Hematopoietic multipotent progenitor cell treated with erythropoietin and hydrocortisone succinate and interleukin-3 and kit ligand, for 15 days (in vitro differentiated cells): ENCODE measurements at places on chromosomes 1 and 21.
A peak's percentile ranks its signal among the peaks of the same experiment; 100 is the strongest.

DNA sequence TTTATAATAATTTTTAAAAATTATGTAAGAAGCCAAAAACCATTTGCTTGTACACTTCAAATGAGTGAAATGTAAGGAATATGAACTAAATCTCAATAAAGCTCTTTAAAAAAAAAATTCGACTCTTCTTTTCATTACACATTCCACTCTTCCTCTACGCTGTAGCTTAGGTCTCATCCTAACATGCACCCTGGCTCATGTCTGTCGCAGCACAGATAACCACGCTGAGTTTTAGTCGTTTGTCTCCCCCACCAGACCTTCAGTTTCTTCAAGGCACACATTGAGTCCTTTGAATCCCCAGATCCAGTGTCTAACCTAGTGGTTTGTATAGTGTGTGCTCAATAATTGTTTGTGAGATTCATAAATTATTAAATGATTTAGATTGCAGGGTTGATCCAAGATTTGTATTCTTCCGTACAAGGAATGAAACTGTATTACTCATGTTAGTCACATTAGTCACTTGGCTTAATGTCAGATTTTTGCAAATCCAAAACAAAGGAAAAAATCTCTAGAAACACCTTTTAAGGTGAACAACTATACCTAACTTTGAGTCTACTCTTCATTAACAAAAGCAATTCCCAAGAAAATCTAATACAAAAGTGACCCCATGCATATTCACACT lies 57.3 kb downstream of the SLC25A24 start:
- no peak for DNase-seq

DNA sequence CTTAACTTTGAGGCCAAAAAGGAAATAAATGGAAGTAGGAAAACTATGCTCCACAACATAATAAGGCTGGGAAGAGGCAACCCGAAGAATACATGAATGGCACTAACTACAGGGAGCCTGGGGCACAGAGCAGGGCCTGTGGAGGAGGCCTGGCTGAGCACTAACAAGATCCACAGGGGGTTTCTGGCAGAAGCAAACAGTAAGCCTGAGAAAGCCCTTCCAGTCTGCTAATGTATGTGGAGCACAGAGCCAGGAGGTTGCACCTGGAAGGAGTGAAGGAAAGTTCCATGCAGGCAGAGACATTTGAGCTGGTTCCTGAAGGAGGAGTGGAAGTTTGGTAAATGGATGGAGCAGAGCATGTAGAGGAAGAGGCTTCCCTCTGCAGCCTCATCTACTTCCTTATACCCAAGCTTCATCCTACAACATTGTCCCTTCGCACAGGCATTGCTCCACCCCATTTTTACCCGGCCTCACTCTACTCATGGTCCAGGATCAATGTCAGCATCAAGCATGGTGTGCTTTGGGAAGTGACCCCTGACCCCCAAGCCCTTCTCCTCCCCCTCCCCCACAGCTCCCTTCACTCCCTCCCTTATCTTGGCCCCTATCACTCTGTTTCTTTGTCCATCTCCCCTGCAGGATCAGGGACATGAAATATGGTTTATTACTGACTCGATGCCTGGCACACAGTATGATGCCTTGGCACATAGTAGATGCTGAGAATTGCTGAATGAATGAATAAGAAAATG lies 23.3 kb downstream of the SHISA4 start:
- DNase-seq, result no peak

GRCh38 chr1:172551279-172551678 lies 18.3 kb downstream of the SUCO start:
- no peak for DNase-seq

DNA sequence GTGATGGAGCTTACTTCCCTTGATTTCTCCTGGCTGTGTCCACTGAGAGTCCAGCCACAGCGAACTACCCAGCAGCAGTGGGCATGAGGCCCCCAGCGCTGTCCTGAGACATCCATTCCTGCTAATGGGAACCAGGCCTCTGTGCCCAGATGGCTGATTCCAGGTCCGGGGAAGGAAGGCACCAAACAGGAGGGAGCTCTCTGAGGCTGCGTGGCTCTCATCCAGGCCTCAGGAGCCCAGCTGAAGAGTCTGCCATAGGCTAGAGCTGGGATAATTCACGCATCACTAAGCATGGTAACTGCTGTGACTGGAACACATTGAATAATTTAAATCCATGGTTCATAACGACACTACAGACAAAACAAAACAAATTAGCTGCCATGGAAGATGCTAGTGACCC lies 24.7 kb upstream of the LRRC47 start:
- DNase-seq, result no peak

- DNase-seq, result no peak
Measured at GRCh38 chr1:119225831-119226230, 85.4 kb upstream of the WARS2 start.

DNA sequence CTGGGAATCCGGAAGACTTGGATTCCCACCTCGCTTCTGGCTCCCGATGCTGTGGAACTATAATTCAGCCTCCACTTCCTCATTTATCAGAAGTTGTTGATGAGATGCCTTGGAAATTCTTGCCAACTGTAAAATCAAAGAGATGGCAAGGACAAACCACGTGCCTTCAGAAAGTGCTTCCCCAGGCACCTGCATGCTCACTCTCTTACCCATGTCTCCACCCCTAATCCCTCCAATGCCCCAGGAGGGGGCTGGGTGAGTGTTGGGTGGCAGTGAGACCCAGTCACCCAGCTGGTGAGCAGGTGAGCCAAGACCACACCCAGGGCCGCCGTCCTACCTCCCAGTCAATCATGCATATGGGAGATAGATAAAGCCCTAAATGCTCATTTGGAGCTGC lies 160.8 kb downstream of the PSMG1 start:
- DNase-seq, result no peak

DNA sequence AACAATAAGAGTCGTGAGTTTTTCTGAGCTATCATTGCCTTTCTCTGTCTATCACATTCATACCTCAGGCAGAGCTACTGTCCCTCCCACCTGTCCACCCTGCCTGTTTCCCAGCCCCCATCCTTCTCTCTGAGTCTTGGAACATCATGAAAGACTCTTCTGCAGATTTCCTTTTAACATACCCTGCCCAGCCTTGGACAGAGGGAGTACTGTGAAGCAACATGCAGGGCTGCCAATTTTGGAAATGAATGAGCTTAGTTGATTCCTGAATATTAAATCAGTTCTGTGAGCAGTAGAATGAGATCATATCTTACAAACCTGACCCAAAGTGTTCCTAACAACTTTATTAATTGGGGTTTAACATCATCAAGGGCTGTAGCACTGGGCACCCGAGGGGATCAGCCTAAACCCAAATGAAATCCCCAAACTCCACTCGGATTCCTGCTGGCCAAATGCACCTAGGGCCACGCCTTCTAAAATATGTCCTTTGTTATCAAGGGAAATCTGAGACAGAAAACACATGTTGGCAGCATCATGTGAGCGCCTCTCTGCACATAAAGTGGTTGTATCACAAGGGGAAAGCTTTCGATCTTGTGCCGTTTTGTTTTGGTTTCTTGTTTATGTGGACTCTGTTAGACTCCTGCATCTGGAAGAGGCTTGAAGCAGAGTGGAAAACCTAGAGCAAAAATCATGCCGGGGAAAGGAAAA lies 357.6 kb downstream of the KIF26B start:
- no peak for DNase-seq

GRCh38 chr1:214362188-214362882 lies 81.4 kb downstream of the SMYD2 start:
- DNase-seq, result no peak

GRCh38 chr1:198153804-198154203 lies 3.0 kb upstream of the NEK7 start:
- no peak for DNase-seq

- DNase-seq, result no peak
Measured at GRCh38 chr21:38817371-38818324, 11.9 kb downstream of the ETS2 start.

DNA sequence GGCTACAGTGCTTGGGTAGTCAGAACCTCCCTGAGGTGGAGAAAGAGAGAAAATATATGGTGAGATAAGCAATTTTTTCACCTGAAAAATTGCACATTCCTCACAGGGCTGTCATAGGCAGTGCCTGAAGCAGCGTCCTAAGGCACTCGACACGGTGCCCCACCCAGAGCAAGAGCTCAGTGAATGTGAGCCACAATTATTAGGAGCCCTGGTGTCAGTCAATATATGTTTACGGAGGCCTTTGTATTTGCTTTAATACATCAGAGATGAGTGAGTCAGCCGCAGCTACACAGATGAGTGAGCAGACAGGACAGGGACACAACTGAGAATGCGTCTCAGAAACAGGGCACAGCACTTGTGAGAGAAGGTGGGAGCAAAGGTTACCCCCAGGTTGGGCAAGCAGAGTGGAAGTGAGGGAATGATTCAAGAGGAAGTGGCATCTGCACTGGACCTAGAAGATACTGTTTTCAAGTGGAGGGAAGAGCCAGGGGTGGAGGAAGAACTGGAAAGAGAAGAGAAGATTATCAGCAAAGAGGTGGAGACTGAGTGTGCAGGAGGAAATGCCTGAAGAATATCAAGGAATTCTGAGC lies 5.2 kb upstream of the PIGC start:
- DNase-seq, result peak; percentile 44

DNA sequence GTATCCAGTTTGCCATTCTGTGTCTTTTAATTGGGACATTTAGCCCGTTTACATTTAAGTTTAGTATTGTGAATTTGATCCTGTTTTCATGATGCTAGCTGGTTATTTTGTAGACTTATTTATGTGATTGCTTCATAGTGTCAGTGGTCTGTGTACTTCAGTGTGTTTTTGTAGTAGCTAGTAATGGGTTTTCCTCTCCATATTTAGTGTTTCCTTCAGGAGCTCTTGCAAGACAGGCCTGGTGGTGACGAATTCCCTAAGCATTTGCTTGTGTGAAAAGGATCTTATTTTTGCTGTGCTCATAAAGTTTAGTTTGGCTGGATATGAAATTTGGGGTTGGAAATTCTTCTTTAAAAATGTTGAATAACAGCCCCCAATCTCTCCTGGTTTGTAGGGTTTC lies 69.2 kb upstream of the PDC start:
- no peak for DNase-seq

- no peak for DNase-seq
Measured at GRCh38 chr1:245389873-245390272, 235.1 kb downstream of the KIF26B start.

- no peak for DNase-seq
Measured at GRCh38 chr21:37842163-37842919, 73.9 kb downstream of the KCNJ6 start.

DNA sequence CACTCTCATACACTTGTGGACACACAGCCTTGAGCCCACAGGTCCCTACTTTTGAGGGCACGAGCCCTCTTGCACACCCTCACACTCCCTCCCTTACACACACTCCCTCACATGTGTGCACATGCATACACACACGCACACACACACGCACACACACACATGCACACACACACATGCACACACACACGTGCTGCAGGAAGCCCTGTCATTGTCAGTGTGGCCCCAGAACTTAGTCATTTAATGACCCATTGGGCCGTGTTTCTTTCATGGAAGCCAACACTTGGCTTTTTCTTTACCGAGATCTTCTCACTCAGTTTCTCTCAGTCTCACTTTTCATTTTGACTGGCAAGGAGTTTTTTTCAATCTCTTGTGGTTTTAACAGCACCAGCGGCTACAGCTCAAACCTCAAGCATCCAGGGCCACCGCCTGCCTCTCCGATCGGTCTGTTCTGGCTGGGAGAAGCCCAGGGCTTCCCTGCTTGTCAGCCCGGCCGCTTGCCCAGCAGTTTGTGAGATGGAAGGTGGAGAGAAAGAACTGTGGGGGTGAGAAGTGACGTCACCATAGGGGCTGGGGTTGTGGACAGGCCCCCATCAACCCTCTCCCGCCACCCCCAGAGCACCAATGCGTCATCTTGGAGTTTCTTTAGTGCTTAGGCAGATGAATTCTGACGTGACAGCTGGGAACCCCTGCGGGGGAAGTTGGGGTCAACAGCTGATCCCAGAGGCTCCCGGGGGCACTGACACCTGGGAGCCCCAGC lies 15.8 kb upstream of the TNFRSF8 start:
- DNase-seq, result no peak

DNA sequence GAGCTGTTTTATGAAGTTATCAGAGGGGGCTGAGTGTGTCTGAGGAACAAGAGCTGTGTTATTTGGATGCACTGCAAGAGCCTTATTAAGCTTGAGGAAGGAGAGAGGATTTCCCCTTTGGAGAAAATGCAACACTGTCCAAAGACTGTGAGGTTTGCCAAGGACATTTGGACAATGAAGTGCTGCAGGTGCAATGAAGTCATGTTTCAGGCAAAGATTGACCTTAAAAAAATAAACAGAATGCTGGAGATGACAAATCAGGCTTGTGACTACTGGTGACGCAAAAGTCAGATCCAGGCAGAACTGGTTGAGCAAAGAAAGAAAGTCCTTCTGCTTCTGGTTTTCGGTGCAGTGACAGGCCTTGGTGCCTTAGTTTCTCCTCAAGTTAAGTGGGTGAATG lies 125.2 kb upstream of the KIAA0040 start:
- DNase-seq, result no peak

- no peak for DNase-seq
Measured at GRCh38 chr1:38000529-38001455, 4.5 kb downstream of the FHL3 start.

- DNase-seq, result no peak
Measured at GRCh38 chr1:198141668-198142351, 15.0 kb upstream of the NEK7 start.

DNA sequence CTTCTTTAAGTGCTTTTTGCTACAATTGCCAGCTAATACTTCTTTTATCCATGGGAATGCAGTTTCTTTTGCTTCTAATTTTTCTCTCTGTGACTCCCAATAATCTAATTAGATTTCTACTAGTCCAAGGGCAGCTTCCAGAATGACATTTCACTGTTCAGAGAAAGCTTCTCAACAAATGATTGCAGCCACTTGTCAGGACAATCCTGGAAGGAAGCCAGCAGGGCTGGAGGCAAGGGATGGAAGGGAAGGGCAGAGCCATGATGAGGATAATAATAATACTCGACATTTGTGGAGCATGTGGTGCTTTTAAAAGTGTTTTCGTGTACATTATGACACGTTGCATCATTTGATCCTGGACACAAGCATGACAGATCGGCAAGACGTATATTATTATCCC lies 19.4 kb downstream of the F11R start:
- no peak for DNase-seq

DNA sequence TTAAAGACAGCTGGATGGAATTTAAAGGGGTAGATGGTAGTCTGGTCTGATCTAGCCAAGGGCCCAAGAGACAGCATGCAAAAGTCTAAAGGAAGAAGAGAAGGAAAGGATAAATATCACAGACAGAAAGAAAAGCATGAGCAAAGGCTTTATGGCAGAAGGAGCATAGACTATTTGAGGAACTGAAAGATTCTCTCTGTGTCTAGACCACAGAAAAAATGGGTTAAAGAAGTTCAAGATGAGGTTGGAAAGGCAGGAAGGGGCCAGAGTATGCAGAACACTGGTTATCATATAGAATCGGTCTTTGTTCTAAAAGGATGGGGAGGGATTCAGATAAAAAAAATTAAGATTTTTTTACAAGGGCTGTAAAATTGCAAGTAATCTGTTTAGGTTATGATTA lies 136.8 kb upstream of the SGIP1 start:
- DNase-seq, result no peak

DNA sequence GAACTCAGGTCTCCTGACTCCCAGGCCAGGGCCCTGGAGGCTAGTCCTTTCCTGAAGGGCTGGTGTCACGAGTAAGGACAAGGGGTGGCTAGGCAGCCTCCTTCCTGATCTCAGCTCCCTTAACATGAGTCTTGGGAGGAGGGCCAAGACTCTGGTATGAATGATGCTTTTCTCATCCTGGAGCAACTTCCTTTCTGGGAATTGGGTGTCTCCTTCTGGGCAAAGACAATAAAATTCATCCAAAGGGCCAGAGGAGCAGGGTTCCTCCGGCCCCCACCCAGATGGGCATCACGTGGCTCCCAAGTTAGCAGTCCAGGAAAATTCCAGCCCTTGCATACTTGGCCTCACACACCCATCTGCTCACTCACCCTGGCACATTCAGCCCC lies at the start of gene FAM167B:
Gene FAM167B, plus strand, starts transcription at position 335 of the 386 bp plus-strand sequence. CDS start 200 bp downstream, outside the sequence.
- no peak for DNase-seq
